Posterior vena cava (tissue), 2 donors: ENCODE measurements at places on chromosomes 11 and 22.

DNA sequence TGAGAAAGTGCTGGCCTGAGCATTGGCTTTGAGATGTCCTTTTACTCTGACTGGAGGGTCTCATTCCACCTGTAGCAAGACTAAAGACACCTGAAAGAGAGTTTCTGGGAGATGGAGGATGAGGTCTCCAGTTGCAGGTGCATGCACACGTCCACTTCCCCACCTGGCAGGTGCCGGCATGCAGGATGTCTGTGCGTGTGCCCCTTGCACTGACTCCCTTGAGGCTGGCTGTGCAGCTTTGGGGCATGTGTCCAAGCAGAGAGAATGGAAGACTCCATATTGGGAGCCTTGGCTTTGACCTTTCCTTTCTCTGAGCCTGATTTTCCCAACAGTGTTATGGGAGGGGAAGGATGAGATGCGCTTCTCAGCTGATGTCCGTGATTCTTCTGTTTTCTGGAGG lies 44.0 kb upstream of the TUB start:
- no peak for DNase-seq

- DNase-seq = no peak
Observed at GRCh38 chr11:105100206-105100605, 39.4 kb downstream of the CARD18 start.

- DNase-seq = peak; percentile 78
Observed at GRCh38 chr22:19942157-19943081, 801 bp upstream of the TXNRD2 start.

DNA sequence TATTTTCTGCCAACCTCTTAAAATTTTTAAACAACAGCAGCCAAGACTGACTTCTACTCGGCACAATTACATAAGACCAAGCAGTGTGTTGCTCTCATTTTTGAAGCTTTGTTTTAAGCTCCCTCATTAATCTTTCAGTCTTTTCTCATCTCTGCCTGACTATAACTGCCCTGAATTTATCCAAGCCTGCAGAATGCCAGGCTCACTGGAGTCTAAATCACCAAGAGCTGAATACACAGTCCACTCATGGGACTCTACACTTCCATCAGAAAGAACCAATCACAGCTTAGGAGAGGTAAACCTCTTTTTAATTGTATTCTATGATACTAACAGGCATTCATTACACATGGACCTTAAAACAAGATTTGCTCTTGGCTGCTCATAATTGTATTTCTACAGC lies 178.7 kb downstream of the CADM1 start:
- no peak for DNase-seq

DNA sequence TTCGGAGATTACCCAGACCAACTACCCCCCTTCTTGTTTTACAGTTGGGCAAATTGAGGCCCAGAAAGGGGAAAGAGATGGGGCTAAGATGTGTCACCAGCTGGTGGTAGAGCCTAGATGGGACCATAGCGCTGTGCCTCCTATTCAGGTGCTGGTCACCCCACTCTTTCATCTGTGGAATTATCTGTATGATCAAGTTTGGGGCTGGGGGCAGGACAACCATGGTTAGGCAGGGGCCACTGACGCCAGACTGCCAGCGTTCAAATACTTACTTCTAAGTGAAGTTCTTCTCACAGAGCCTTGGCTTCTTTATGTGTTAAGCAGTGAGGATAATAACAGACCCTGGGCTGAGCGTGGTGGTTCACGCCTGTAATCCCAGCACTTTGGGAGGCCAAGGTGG lies 55.9 kb downstream of the IGLL1 start:
- peak; percentile 22 for DNase-seq

DNA sequence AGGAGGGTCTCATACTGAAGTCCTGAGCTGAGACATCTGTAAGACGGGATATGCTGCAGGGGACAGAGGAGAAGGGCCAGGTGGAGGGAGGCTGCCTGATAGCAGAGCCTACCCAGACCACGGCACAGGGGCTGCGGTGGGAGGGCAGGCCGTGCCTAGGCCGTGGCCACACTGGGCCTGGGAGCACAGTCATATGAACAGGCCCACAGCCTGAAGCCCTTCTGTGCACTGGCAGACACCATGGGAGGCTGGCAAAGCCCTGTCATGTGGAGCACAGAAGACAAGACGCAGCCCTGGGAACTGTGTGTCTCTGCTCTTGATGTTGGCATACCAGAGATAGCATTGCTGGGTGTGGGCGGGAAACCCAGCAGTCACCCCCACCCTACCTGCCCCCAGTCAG lies 3.3 kb downstream of the SPATA19 start:
- no peak for DNase-seq
